Epithelial cell of proximal tubule (primary cell): ENCODE measurements at places on chromosomes 11 and 22. TPM values are rescaled to one million over a fixed set of nuclear protein-coding genes. Genes with fewer than 3 reads are reported as not detected.

The ZFTA gene
- total RNA-seq: 12.7 and 17.4 TPM in 2 replicates

The BAIAP2L2 gene
- 5.4 and 6.5 TPM in 2 replicates for total RNA-seq

The BDNF gene
- total RNA-seq: 5.8 and 9.5 TPM in 2 replicates

The OR5B21 gene
- not detected in 2 replicates for total RNA-seq

The MMP7 gene
- total RNA-seq: 238 and 321 TPM in 2 replicates

The CHRDL2 gene
- total RNA-seq: not detected in 2 replicates

The RASGRP2 gene
- not detected in 2 replicates for total RNA-seq

The PLAAT3 gene
- 68.2 and 95.4 TPM in 2 replicates for total RNA-seq

The PVALB gene
- not detected in 2 replicates for total RNA-seq

The SF1 gene
- 111 and 136 TPM in 2 replicates for total RNA-seq

The CASP1 gene
- 0.29 TPM in 1 of 2 replicates, not detected in the other for total RNA-seq

The INS gene
- not detected in 2 replicates for total RNA-seq

The BTBD18 gene
- total RNA-seq: not detected in 2 replicates

- no peak for DNase-seq
These were observed 756.6 kb upstream of the API5 start for GRCh38 chr11:42555190-42555589.

DNA sequence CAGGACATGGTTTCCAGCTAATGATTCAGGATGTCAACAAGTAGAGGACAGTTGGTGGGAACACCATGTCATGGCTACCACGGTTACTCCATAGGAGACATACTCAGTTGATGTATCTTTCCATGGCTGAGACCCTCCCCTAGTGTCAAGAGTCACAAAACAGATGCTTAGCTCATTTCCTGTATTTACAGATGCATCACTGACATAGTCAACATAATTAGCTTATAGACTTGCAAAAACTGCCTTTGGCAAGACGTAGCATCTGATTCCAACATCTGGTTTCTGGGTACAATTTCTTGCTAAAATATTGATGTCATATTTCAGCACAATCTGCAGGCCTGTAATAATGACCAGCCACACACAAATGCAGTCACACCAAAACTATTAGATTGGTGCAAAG, 550.3 kb downstream of the FAM181B start:
- DNase-seq: no peak

GRCh38 chr11:94946812-94947211, 26.5 kb downstream of the CWC15 start:
- DNase-seq: no peak

DNA sequence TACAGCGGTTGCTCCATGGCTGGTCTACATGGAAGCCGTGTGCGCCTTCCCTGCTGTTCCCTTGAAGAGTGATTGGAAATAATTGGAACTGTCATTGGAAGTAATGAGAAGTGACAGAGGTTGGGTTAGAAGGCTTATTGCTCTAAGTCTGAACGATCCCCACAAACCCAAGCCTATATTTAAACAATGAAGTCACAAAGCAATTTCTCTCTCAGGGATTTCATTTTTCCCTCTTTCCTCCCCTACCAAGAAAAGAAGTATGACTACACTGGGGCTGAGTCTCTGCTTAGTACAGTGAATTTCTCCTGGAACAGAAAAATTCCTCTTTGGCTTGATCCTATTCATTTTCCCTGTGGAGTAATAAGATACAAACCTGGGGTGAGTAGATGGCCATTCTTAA, 7.8 kb downstream of the CLMP start:
- no peak for DNase-seq

GRCh38 chr22:48585916-48586798, 1241.5 kb downstream of the BRD1 start:
- no peak for DNase-seq

DNA sequence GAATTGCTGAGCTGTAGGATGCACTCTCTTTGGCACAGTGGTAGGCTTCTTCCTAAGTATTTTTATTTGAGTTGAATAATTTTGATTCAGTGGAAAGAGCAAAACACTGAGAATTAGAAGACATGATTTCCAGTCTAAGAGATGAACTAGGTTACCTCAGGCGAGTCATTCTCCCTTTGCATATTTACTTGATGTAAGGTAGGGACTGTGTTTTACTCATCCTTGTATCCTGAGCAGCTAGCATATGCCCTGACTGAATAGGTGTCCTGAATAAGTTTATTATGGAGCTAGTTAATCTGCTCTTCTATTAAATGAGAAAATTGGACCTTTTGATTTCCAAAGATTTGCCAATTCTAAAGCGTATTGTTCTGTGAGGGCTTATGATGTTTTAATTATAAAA, 50.7 kb downstream of the STIM1 start:
- no peak for DNase-seq

GRCh38 chr11:109309153-109309552, 112.8 kb upstream of the C11orf87 start:
- no peak for DNase-seq

- no peak for DNase-seq
These were observed 83.7 kb upstream of the CHRM4 start for GRCh38 chr11:46475051-46475925.

DNA sequence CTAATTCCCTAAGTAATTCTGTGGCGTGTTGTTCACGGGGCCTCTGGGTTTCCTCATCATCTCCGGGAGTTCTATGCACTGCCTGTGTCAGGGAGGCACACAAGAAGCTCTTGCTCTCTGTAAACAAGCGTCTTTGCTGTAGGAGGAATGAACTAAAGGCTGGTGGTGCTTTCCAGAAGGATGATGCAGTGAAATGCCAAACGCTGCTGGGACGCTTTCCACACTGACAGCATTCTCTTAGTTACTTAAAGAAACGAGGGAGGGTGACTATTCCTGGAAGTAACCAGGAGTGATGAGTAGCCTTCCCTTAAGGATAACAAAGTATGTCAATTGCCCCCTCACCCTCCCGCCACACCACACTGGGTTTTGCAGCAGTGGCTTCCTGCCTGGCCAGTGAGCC, 38.5 kb upstream of the NUP50 start:
- DNase-seq: no peak

DNA sequence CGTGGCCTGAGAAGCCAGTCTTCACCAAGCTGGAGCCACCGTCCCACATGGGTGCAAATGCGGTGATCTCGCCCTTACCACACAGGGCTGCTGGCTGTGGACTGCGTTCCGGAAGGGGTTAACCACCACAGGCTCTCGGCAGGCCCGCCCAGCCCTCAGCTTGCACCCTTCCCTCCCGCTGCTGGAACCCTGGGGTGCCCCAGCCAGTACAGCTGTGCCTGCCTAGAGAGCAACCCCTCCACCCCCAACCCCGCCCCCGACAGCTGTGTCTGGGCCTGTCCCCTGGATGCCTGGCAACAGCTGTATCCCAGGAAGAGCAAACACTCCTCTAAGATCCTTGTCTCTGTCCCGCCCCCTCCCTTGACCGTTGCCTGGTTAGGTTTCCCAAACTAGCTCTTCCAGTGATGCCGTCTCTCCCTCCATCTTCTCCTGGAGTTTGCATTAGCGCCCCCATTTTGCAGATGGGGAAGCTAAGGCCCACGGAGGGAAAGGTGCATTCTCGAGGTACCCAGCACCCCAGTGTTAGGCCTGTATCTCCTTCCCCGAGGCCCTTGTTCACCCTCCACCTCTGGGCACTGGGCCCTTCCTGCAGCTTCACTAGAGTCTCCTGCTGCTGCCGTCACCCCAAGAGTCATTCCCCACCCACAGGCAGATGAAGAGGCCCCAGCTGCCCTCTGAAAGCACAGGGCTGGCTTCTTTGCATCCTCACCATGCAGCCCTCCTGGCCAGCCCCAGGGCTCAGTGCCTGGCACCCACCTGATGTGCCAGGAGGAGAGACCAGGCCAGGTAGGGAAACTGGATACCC, 12.6 kb upstream of the COX8A start:
- no peak for DNase-seq

DNA sequence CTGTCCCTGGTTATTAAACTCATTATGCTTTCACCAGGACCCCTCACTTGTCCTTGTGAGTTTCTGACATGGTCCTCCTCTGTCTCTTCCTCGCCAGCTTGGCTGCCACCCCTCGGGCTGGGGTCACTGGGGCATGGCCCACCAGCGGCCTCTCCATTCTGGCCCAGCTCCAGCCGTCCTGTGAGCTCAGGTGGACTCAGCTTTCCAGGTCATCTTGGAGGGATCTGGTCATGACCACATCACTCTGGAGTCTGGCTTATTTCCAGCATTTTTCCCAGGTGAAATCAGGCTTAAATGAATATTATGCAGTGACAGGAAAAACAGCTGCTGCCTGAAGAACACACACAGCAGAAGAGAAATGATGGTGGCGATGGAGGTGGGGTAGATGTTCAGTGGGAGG, 224.5 kb downstream of the ADAMTS15 start:
- peak; percentile 56 for DNase-seq

DNA sequence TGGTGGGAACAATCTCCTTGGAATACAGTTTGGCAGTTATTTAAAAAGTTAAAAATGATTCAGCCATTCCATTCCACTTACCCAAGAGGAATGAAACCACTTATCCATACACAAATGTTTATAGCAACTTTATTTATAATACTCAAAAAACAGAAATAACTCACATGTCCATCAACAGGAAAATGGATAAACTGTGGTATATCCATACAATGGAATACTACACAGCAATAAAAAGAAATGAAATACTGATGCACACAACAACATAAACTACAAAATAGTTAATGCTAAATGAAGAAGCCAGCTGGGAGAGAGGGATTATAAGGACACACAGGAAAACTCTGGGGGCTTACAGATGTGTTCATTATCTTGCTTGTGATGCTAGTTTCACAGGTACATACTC, 64.7 kb downstream of the FCHSD2 start:
- no peak for DNase-seq

DNA sequence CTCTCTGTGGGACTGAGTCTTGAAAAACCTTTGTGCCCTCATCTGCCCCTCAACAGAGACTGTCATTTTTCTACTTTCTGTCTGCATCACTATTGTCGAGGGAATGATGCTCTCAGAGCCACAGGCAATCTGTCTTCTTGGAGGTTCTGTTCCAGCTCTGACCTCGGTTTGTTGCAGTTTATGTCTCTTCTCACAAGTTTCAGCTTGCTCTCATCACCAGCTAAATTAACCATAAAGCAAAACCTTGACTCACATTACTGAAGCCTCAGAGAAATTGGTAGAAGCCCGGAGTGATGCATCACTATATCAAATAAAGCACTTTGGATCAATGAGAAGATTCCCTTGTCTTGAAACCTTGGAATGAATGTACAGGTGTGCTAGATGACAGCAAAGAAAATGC, 60.6 kb upstream of the BLID start:
- DNase-seq: no peak

- no peak for DNase-seq
These were observed 217.9 kb upstream of the MTNR1B start for GRCh38 chr11:92751594-92751993.

GRCh38 chr11:105073456-105074165, 28.5 kb upstream of the CARD16 start:
- no peak for DNase-seq

- DNase-seq: no peak
These were observed 12.7 kb downstream of the PRG3 start for GRCh38 chr11:57368106-57368844.

- peak; percentile 4 for DNase-seq
These were observed 60.0 kb downstream of the MYO7A start for GRCh38 chr11:77187776-77188632.

- no peak for DNase-seq
These were observed 312.1 kb downstream of the NTM start for GRCh38 chr11:131682373-131683015.

DNA sequence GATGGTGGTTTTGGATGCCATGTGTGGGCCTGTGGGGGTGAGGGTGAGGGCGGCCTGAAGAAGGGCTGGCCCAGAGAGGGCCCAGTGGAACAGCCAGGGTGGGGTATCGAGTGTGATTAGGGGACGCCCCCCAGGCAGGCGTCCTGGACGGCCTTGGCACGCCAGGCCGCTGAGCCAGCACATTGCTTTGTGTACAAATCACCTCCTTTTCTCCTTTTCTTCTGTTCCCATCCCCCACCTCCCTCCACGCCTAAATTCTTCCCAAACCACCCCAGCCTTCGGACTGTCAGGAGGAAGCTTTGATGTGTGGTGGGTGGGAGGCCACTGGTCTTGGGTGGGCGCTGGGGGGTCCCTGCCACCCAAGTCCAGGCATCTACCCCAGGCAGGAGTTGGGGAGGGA, 7.8 kb upstream of the CD248 start:
- DNase-seq: no peak

DNA sequence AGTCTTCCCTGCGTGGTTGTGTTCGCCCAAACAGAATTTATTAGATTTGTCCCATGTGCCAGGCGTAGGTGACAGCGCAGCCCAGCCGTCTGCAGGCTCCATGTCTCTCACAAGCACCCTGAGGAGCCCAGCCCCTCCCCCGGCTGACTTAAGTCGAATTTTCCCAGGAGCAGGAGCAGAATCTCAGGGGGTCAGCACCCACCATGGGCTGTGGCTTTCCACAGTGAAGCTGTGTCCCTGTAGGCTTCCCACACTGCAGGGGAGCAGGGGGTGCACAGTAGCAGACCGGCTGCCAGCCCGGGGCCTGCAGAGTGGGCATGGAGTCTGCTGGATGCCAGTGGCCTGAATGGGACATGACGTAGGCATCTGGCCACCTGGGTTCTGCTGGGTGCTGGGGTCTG, 16.0 kb downstream of the PARVG start:
- no peak for DNase-seq

DNA sequence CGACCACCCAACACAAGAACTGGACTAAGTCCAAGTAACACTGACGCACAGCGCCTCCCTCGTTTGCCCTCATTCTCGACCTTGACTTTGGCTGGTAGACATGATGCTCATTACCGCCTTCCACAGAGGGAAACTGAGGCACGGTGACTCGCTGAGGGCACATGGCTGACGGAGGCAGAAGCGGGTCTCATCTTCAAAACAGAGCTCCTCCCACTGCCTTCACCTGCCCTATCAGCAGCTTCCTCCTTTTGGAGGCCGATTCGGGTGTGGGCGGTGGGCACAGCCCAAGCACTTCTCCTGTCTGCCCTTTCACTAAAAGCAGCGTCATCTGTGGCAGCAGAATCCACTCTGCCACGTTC, 2.0 kb upstream of the KMT5B start:
- no peak for DNase-seq

DNA sequence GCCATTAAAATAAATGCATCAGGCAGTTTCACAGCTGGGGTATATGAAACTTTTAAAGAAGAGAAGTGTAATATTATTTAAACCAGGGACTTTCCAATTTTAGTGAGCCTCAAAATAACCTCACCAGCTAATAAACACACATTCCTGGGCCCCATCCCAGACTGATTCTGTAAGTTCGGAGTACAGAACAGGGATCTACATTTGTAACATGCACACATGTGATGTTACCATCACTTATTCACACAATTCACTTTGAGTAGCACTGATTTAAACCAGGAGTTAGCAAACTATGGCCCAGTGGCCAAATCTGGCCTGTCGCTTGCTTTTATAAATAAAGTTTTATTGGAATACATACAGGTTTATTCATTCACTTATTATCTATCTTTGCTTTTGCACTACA, 62.0 kb downstream of the STK33 start:
- no peak for DNase-seq

GRCh38 chr22:48761546-48761945, 1066.1 kb downstream of the BRD1 start:
- no peak for DNase-seq

- DNase-seq: no peak
These were observed 66.0 kb upstream of the HORMAD2 start for GRCh38 chr22:30014244-30014643.

- DNase-seq: no peak
These were observed 836.6 kb downstream of the NTM start for GRCh38 chr11:132206993-132207392.
